ENCODE measurements at places on chromosomes 7 and 10. TPM values are rescaled to one million over a fixed set of nuclear protein-coding genes. Genes with fewer than 3 reads are reported as not detected.

DNA sequence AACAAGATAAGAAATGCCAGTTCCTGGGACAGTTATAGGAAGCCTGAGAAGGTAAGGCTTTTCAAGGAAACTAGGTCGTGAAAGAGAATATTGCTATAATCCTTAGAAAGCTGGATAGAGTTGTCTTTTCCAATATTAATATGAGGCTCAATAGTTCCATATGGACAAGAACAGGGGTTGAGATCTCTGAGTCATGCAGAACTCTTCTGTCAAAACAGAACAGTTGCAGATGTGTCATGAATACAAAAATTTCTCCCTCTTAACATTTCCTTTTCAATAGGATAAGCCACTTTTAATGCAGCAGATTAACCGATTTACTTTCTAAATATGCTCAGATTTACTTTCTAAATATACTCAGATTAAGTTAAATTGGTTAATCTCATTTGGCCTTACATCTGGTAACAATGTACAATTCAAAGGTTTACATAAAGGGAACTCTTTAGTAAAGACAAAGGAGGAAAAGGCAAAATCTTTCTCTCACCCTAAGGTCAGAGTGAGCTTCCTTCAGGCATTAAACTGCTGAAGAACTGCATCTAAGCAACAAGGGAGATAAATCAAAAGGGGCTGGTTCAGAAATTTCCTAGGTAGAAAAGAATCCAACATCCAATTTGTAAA lies 104.7 kb upstream of the PCDH15 start:
- no peak for DNase-seq

OLAH gene
- polyA plus RNA-seq = not detected

DNA sequence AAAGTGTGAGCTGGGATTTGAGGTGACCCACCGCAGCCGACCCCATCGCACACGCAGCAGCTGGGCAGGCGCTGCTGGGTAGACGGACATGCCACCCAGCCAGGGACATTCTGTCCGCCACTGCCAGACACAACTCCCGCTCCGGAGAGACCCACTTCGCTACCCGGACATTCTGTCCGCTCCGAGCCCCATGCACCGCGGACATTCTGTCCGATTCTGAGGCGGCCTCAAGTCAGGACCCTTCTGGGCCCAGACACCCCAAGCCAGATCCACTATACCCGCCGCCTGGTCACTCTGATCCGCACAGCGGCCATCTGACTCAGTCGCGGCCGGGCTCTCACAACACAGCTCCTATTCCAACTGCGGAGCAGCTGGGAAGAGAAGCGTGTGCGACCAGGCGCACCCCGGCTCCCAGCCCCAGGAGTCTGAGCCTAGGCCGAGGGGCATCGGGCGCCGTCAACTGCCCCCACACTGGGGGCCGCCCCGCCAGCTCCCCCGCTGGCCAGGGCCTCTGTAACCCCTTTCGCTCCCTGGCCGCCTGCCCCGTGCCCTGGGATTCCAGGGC lies 763 bp downstream of the PITX3 start:
- no peak for DNase-seq

DNA sequence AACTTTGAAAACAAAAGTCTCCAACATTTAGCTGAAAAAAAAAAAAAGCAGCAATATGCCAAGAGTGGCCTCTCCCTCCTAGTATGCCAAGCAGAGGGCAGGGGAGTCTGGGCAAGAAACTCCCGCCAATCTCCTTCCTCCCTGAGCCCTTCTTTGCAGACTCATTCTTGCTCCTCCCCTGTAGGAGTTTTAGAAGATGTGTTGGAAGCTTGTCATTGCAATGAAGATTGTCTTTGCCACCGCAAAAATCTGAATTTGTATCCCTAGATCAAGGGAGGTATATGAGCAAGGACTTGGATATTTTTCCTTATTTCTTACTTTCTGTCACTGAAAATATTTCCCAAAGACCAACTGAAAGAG lies 2.6 kb upstream of the TNS3 start:
- DNase-seq = no peak

DNA sequence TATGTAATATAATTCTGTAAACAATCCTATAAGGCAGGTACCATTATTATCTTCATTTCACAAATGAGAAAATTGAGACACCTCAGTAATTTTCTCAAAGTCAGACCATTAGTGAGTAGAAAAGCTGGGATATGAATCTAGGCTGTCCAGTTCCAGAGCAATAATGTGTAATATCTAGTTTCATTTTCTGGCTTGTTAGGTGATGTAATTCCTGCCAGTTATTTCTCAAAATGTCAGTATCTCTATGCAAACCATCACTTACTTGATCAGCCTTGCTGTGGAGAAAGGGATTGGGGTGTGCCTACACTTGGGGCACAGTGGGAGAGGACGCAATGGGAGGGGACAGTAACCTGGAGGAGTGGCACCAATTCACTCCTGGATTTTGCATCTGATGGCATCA lies 157.5 kb downstream of the LYZL1 start:
- DNase-seq = no peak

Measured in immature natural killer cell (primary cell).